ENCODE measurements at places on chromosomes 12 and 14. TPM values are rescaled to one million over a fixed set of nuclear protein-coding genes. Genes with fewer than 3 reads are reported as not detected.

- DNase-seq = peak; percentile 8
Measured at GRCh38 chr12:85279449-85280164, 413 bp upstream of the ALX1 start.

The LALBA gene
- not detected for polyA plus RNA-seq

- no peak for DNase-seq
Measured at GRCh38 chr14:21136024-21136423, 19.8 kb downstream of the OR5AU1 start.

GRCh38 chr14:35959835-35960234, 133.7 kb downstream of the BRMS1L start:
- DNase-seq = no peak

The VRTN gene
- 0.69 TPM for polyA plus RNA-seq

DNA sequence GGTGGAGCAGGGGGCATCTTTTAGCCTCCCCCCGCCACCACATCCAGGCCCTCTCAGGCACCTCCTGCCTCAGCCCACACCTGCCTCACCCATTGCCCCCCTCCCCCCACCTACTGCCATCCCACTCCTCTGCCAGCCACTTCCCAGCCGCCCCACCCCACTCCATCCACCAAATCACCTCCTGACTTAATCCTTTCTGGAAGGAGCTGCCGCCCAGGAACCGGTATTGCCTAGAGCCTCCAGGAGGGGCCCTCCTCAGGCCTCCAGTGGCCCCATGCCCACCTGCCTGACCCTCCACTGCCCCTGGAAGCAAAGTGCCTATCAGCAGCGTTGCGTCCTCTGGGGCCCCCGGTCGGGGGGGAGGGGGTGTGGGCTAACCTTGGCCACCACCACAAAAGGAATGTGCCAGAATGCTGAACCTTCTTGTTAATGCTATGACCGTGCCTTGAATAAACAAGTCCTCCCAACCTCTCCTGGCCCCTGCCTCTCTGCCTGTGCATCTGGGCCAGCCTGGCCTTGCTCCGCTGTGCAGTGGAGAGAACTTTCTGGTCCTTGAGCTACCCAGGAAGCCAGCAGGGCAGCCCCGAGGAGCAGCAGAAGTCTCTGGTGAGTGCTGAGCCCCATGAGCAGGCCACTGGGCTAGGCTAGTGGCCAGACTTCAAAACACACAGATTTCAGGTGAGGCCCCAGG, 11.8 kb downstream of the NGB start:
- no peak for DNase-seq

The ARL6IP4 gene
- polyA plus RNA-seq = 208 TPM

GRCh38 chr12:49227713-49228112, 37.2 kb upstream of the TUBA1C start:
- DNase-seq = no peak

DNA sequence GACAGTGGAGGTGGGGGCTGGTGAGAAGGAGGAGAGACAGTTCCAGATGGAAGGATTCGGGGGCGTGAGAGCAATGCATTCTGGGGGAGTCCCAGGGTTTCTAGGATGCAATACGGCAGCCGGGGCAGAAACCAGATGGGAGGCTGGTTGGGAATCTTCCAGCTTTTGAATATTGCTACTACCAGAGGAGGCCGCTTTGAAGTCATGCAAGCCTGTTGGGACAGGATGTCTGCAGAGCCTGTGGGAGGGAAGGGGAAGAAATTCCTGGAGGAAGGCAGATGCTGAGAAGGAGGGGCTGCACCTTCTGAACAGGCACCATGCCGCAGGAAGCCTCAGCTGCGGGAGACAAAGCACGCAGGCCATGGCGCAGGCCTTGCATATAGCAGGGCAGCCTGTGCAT, 105.4 kb downstream of the APAF1 start:
- DNase-seq = no peak

The ZDHHC22 gene
- 1.6 TPM for polyA plus RNA-seq
